ENCODE measurements at places on chromosomes 7 and 10. TPM values are rescaled to one million over a fixed set of nuclear protein-coding genes. Genes with fewer than 3 reads are reported as not detected.

ANK3 gene
- 65.7 TPM for total RNA-seq

OR2A1 gene
- not detected for total RNA-seq

MTERF1 gene
- 14.7 TPM for total RNA-seq

NXPH1 gene
- 1.1 TPM for total RNA-seq

PTER gene
- 32.0 TPM for total RNA-seq

NODAL gene
- not detected for total RNA-seq

MBL2 gene
- total RNA-seq: not detected

ITPRID1 gene
- not detected for total RNA-seq

NACAD gene
- not detected for total RNA-seq

DRGX gene
- total RNA-seq: not detected

ENTPD1 gene
- total RNA-seq: not detected

EXOC6 gene
- 37.7 TPM for total RNA-seq

SCD gene
- 163 TPM for total RNA-seq

CCL24 gene
- total RNA-seq: not detected

Measured in NCI-H460 (cell line).